ENCODE measurements at places on chromosomes 4 and X. TPM values are rescaled to one million over a fixed set of nuclear protein-coding genes. Genes with fewer than 3 reads are reported as not detected.

The OCIAD1 gene
- 284 TPM for polyA plus RNA-seq

The SYN1 gene
- polyA plus RNA-seq = 6.2 TPM

The APLN gene
- polyA plus RNA-seq = 5.2 TPM

The SNCA gene
- polyA plus RNA-seq = 66.9 TPM

The CPLX1 gene
- 1.5 TPM for polyA plus RNA-seq

The TDO2 gene
- 2.8 TPM for polyA plus RNA-seq

The GYPA gene
- 2.2 TPM for polyA plus RNA-seq

The ARX gene
- not detected for polyA plus RNA-seq

All from left renal cortex interstitium (tissue), 4 donors.